ENCODE measurements at places on chromosomes 11 and 22.

- DNase-seq: no peak
These were observed 630.2 kb downstream of the BRD1 start for GRCh38 chr22:49197505-49197904.

DNA sequence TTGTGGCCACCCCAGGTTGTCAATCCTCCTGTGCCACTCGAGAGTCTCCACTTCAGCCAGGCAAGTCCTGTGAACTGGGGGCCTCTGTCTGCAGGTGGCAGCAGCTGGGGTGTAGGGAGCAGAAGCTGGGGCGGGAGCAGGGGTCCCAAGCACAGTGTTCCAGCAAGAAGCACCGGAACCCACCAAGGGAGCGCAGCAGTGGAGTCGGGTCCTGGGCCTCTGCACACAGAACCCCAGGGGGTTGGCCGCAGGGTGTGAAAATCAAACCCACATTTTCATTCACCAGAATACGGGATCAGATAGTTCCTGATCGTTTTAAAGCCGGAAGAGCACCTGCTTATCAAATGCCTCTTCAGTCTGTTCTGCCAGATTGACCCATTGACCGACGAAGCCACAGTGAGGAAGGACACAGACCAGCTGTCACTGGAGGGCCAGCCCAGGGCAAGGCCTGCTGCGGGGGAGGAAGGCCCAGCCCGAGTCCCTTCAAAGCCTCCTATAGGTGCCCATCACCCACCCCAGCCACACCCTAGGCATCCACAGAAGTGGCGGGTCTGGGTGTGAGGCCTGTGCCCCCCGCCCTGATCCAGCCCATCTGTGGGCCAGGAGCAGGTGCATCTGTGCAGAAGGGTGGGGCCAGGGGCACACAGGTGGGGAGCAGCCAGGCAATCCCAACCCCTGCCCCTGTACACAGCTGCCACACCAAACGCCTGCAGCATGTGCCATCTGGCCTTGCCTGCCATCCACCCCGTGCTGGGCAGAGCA is 34.1 kb downstream of the RSPH14 start:
- DNase-seq: no peak

DNA sequence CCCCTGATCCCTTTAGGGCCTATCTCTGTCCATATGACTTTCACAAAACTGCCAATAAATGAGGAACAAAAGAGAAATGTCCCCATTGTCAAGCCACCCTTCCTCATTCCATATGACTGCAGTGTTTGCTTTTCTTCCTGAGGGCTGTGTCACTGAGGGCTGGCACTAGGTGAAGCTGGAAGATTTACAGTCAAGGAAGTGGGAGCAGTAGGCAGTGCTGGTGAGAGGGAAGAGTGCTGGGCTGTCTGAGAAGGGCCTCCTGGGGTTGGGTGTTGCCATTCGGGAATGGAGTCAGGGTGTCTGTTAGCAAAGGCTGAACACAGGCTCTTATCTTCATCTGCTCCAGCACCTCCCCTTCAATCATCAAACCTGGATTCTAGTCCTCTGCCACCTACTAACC is 30.9 kb downstream of the INSC start:
- DNase-seq: no peak

DNA sequence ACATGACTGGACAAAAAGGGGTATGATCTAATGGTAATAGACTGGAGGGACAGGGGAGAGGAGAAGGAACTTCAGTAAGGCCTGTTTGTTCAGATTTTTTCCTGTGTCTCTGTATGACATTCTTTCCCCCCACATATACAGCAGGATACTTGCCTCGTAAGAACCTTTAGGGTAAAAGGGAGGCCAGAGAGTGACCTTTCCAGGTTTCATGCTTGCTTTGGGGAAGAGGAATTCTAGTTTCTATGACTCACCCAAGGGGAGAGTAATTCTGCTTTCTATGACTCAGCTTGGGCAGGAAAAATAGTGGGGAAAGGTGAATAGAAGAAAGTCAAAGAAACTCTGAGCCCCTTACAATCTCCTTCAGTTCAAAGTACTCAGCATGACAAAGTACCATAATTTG is 457.0 kb downstream of the DLG2 start:
- no peak for DNase-seq

GRCh38 chr11:75320046-75320618 is 31.3 kb downstream of the ARRB1 start:
- DNase-seq: no peak

- DNase-seq: no peak
These were observed 69.2 kb downstream of the CCDC34 start for GRCh38 chr11:27293515-27294417.

GRCh38 chr11:95767498-95767897 is 22.1 kb downstream of the FAM76B start:
- DNase-seq: no peak

DNA sequence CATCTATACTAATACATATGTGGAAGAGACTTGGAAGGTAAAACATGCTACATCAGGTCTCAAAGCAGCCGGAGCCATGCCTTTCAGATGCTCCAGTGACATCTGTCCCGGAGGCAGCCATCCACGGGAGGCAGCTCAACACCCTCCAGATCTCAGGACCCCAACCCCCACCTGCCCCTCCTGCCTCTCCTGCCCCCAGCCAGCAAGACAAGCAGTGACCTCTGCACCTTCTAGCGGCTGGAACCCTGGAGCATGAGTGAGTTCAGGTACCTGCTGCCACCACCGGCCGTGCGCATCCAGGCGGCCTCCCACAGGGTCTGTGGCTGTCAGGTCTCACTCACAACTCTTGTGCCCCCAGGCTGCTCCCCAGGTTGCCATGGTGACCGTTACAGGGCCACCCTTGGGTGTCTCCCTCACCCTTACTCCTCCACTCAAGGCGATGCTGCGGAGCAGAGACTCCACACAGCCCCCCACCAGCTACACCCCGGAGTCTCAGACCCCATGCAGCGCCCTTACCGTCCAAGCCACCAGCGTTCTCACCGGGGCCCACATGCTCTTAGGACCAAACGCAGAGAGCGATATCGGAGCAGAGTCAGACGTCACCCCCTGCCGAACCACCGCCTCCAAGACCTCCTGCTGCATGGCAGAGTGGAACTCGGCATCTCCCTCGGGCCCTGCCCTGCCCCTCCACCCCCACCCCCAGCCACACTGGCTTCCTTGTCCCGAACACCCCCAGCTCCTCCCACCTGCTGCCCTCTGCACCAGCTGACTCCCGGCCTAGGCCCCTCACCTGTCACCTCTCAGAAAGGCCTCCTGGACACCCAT is 34.7 kb downstream of the CERK start:
- no peak for DNase-seq

DNA sequence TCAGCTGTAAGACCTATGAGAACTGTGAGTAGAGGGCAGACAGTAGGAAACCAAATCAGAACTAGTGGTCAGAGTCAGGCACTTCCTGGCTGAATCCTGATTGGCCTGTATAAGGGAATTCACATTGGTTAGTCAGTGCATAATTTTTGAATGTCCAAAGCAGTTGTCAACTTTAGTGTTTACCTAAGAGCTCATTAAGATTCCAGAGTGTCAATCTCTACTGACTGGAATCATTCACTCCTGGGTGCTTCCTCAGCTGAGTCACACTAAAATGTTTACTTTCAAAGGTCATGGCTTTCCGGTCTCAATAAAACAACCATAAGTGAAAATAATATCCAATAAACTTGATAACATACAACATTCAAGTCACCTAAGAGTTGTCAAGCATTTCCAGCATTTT is 306.1 kb downstream of the C11orf87 start:
- no peak for DNase-seq

DNA sequence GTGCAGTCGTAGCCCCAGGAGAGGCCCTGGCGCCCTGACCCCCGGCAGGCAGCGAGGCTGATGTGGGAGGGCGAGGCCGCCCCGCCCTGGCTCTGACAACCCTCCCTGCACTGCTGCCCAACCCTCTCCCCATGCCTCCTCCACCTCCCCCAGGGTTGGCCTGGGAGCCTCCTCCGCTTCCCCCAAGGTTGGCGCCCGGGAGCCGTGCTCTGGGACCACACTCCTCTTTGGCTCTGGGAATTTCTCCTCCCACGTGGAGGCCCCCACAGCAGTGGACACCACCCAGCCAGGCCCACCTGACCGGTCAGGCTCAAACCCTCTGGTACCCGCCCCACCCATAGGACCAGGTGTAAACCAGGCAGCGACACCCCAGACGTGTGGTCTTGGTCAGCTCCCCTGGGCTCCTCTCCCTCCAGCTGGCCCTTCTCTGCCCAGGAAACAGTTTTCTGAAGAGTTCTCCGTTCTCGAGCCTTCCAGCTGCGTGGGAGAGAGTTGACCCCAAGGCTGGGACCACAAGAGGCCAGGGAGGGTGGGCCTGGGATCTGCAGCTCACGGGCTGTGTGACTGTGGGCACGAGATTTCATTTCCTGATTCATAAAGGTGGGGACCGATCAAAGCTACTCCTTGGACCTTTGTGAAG is 39.5 kb upstream of the BRSK2 start:
- DNase-seq: no peak

- DNase-seq: no peak
These were observed 17.4 kb upstream of the ETS1 start for GRCh38 chr11:128604723-128605122.

DNA sequence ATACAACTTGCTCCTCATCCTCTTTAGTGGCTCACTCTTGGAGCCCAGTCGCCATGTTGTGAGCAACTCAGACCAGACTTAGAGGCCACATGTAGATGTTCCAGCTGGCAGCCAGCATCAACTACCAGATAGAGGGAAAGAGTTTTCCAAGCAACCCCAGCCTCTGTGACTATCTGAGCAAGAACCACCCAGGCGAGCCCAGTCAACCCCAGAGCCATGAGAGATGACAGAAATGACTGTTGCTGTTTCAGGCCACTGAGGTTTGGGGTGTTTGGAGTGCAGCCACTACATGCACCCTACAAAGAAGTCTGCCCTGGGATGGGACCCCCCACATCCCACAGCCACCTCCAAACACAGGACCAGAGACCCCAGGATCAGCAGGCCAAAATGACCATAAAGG is 24.8 kb upstream of the CLDN5 start:
- no peak for DNase-seq

- no peak for DNase-seq
These were observed 32.4 kb downstream of the JAM3 start for GRCh38 chr11:134101282-134101681.

DNA sequence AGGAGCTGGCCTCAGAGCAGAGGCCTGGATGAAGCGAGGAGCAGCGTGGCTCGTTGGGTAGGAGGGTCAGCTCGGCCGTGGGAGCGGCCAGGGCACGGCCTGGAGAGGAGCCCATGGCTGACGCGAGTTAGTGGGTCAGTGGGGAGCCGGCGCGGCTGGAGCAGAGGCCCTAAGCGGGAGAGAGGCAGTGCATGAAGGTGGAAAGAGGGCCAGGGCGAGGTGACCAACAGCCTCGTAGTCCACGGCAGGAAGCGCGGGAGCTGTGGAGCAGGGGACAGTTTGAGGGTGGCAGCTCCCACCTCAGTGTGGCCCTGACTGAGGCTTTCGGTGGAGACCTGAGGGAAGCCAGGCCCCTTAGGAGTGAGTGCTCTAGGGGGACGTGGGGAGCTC is 24.1 kb downstream of the DCPS start:
- no peak for DNase-seq

GRCh38 chr11:73951797-73952196 is 971 bp downstream of the DNAJB13 start:
- DNase-seq: no peak

DNA sequence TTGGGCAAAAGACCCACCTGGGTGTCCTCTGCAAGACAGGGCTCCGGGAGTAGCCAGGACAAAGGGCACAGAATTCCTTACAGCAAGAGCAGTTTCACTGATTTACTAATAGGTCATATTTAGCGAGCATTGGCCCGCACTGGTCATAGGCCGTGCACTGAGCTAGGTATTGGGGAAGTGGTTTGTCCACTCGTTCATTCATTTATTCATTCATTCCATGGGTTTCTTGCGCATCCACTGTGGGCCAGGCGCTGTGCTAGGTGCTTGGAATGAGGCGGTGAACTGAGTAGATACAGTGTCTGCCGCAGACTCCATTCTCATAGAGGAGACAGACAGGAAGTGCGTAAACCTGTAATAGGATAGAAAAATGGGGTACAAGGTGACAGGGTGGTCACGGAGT is 13.2 kb upstream of the LINC01488 start:
- no peak for DNase-seq

- no peak for DNase-seq
These were observed 934 bp upstream of the TMEM132A start for GRCh38 chr11:60923326-60923725.

GRCh38 chr11:45897556-45897955 is 9.5 kb downstream of the FREY1 start:
- DNase-seq: no peak

- DNase-seq: no peak
These were observed 150.2 kb upstream of the POU2AF2 start for GRCh38 chr11:111095327-111095726.

GRCh38 chr22:36921309-36922104 is 8.1 kb downstream of the CSF2RB start:
- no peak for DNase-seq

GRCh38 chr11:62026739-62027370 is 59.4 kb upstream of the FTH1 start:
- no peak for DNase-seq

DNA sequence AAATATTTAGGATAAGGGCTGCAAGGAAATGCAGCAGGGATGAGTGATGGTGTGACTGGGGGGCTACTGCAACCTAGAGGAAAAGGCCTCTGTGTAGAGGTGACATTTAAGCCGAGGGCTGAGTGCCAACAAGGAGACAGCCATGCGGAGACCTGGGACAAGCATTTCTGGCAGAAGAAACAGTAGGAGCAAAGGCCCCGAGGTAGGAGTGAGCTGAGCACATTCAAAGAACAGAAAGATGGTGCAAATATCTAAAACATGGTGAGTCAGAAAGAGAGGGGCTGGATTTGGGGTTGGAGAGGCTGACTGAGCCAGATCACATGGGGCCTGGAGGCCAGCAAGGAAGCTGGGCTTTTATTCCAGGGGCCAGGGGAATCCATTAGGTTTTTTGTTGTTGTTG is 55.1 kb upstream of the INCENP start:
- DNase-seq: no peak

DNA sequence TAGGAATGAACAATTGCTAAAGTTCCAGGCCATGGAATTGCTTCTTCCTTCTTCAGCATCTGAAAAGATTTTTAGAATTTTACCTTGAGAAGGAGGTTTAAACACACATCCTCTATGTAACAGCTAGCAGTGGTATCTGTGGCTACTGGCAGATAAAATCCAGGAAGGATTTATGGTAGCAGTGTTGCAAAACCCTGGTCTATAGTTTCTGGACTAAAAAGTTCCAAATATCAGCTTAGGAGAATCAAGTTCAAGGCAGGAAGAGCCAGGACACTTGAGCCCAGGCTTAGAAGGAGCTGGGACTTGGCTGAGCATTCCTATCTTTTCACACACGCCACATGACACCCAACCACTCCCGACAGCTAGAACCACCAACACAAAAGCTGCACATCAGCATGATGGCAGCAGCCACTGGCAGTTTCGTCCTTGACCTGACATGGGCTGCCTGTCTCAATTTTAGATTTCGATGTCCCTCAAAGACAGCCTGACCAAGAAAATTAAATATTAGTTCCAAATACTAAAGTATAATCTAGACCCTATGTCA is 14.1 kb downstream of the LARGE2 start:
- DNase-seq: no peak
